ENCODE measurements at places on chromosomes 6 and 20. TPM values are rescaled to one million over a fixed set of nuclear protein-coding genes. Genes with fewer than 3 reads are reported as not detected.

NOTCH4 gene
- total RNA-seq = 2.5 TPM

DNA sequence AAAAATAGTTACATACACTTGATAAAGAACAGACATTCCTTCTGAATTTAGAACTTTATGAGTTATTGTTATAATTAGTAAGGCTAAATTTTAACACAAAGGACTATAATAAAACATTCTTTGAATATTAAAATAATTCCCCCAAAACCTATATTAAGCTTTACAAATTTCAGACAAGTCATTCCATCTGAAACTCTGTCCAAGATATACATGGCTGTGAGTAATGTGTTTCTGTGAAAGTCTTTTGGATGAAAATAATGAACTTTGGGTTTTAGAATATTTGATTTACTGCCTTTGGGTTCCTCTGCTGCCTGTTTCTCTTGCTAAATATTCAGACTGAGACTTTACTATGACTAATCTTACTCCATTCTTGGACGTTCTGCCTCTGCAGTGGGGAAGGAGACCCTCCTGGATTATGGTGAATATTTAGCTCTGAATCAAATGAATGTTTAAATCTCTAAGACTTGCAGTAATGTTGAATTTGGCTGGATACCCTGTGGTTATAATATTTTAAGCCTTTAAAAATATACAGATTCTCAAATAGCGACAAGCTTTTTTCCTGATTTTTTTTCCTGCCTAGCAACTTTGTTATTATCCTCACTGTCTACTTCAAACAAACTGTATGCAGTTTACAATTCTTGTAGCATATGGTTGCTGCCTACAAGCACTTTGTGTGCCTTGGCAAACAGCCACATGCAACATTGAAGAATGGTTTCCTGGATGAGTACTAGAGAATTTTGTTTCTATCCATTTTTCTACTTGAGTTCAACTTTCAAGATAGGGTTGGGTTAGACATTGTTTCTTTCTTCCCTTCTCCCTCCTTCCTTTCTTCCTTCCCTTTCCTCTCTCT lies 51.4 kb downstream of the TXLNB start:
- H3K36me3 ChIP-seq = no peaks in the 10 kb centered on the region
- no peak overlapping the region for H3K4me3 ChIP-seq
- no peaks in the 10 kb centered on the region for H3K4me1 ChIP-seq
- DNase-seq = no peak
- no peak overlapping the region for H3K27ac ChIP-seq

DNA sequence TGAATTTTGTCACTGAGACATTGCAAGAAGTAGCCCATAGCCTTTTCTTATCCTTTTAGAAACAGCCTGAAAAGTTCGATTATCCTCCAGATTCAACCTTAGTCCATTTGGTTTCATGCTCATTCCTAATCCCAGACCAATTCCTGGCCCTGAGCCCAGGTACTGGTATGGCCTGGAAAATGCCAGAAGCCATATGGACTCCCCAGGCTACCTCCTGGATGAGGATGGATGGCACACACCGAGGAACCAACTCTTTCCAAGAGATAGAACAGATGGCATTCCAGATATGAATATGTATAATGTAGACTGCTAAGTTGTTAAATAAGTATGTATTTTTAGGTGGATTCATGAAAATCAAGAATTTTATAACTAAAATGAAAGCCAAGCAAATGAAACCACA lies 51.6 kb upstream of the SNAP25 start:
- no peak for DNase-seq
- no peaks in the 10 kb centered on the region for H3K4me1 ChIP-seq
- no peak overlapping the region for H3K27ac ChIP-seq
- no peak overlapping the region for H3K4me3 ChIP-seq
- H3K27me3 ChIP-seq = peaks cover 12% of the 10 kb centered on the region
- no peaks in the 10 kb centered on the region for H3K36me3 ChIP-seq

- H3K36me3 ChIP-seq = no peaks in the 10 kb centered on the region
- H3K27me3 ChIP-seq = no peaks in the 10 kb centered on the region
- no peak for DNase-seq
- H3K4me1 ChIP-seq = no peaks in the 10 kb centered on the region
- H3K4me3 ChIP-seq = no peak overlapping the region
These were observed 33.8 kb upstream of the CTAGE9 start for GRCh38 chr6:131744432-131745287.

GRCh38 chr6:154653853-154654252 lies 79.4 kb upstream of the SCAF8 start:
- no peak for DNase-seq
- no peaks in the 10 kb centered on the region for H3K27me3 ChIP-seq
- no peak overlapping the region for H3K4me3 ChIP-seq
- H3K27ac ChIP-seq = no peak overlapping the region

GRCh38 chr6:5537967-5538366 lies 276.7 kb downstream of the FARS2 start:
- no peaks in the 10 kb centered on the region for H3K27me3 ChIP-seq
- no peaks in the 10 kb centered on the region for H3K4me1 ChIP-seq
- H3K36me3 ChIP-seq = no peaks in the 10 kb centered on the region
- no peak for DNase-seq
- H3K27ac ChIP-seq = no peak overlapping the region
- H3K4me3 ChIP-seq = no peak overlapping the region

- H3K27ac ChIP-seq = no peak overlapping the region
- DNase-seq = no peak
- H3K4me1 ChIP-seq = peaks cover 69% of the 10 kb centered on the region
- no peaks in the 10 kb centered on the region for H3K27me3 ChIP-seq
These were observed 61.5 kb downstream of the RREB1 start for GRCh38 chr6:7169296-7169721.

TNXB gene
- 2.1 TPM for total RNA-seq

ZBTB2 gene
- total RNA-seq = 22.1 TPM

DNA sequence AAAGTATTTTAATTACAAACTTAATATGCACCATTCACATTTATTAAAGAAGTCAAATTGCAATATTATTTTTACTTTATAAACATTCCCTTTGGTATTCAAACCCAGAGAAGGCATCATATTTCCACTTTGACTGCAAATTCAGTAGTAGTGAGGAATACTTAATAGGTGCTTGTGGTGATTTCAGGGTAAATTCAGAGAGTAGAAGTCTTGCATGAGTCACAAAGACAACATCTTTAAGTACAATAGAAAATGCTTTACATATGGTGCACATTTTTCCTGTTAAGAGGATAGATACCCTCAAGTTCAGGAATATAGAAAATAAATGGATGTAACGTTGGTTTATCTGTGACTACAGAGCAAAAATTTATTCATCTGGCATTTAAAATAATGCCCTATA lies 390.2 kb downstream of the TENT5A start:
- no peaks in the 10 kb centered on the region for H3K4me1 ChIP-seq
- no peaks in the 10 kb centered on the region for H3K27me3 ChIP-seq
- DNase-seq = no peak
- H3K4me3 ChIP-seq = no peak overlapping the region

GRCh38 chr6:146904596-146904995 lies 299.6 kb upstream of the STXBP5 start:
- DNase-seq = no peak
- no peak overlapping the region for H3K4me3 ChIP-seq
- no peaks in the 10 kb centered on the region for H3K36me3 ChIP-seq
- no peak overlapping the region for H3K27ac ChIP-seq
- no peaks in the 10 kb centered on the region for H3K27me3 ChIP-seq

DNA sequence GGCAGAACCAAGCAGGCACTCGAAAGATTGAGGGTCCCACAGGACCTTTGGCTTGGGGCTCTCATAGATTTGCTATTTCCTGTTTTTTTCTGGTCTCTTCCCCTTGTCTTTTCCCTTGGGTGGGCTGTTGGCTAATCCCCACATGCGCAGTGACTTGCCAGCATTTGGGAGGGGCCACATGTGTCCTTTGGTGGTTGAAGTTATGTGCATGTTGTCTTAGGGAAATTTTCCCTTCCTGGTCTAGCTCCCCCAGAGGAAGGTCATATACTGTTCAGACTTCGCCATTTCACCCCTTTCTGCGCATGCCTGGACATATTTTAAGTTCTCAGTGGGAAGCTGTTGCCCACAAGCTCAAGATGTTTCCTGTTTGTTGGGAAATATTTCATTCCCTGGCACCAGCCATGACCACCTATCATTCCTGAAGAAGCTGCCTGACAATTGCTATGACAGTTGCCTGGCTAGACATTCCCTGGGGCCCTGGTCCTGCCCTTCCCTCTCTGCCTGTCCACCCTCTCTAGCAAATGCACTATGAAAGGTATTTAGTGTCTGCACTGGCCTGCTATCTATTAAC lies 156.2 kb upstream of the THBS2 start:
- no peak for DNase-seq
- no peak overlapping the region for H3K27ac ChIP-seq
- H3K4me3 ChIP-seq = no peak overlapping the region

GTSF1L gene
- total RNA-seq = 0.14 TPM

DNA sequence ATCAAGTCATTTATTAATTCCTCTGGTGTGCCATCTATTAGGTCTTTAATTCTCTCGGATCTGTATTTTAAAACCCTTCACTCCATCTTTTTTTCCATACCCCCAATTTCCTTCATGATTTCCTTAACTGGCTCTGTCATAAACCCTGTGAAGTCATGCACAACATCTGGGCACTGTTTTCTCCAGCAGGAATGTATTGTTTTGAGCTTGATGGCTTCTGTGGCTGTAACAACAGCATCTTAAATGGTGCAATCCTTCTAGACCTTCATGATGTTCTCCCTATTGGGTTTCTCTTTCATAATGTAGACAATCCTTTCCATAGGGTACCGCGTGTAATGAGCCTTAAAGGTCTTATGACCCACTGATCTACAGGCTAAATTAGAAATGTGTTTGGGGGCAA lies 29.0 kb downstream of the CDK19 start:
- H3K4me3 ChIP-seq = no peak overlapping the region
- H3K36me3 ChIP-seq = no peaks in the 10 kb centered on the region

GRCh38 chr6:12032783-12033573 lies 20.9 kb downstream of the HIVEP1 start:
- H3K36me3 ChIP-seq = no peaks in the 10 kb centered on the region
- no peak for DNase-seq
- H3K27ac ChIP-seq = no peak overlapping the region

- H3K36me3 ChIP-seq = no peaks in the 10 kb centered on the region
- no peak overlapping the region for H3K4me3 ChIP-seq
- no peak overlapping the region for H3K27ac ChIP-seq
- no peaks in the 10 kb centered on the region for H3K4me1 ChIP-seq
- peak; percentile 4 for DNase-seq
These were observed 35.6 kb downstream of the ADGRF4 start for GRCh38 chr6:47733879-47734558.

RBM24 gene
- total RNA-seq = 0.99 TPM

KIF6 gene
- total RNA-seq = 0.24 TPM

DNA sequence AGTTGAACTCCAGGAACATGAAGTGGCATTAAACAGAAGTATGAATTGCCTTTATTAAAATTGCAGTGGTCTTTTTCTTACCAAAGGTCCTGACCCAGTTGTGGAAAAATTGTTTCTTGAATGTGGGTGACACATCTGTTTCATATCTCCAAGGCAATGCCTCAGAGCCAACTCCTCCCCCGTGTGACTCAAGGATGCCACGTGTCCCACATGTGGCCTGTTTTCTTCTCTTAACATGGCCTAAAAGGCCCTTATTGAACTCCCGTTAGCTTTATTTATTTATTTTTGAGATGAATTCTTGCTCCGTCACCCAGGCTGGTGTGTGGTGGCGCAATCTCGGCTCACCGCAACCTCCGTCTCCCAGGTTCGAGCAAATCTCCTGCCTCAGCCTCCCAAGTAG lies 128.4 kb upstream of the ESR1 start:
- H3K4me1 ChIP-seq = peaks cover 15% of the 10 kb centered on the region
- H3K27me3 ChIP-seq = no peaks in the 10 kb centered on the region
- no peaks in the 10 kb centered on the region for H3K36me3 ChIP-seq

DNA sequence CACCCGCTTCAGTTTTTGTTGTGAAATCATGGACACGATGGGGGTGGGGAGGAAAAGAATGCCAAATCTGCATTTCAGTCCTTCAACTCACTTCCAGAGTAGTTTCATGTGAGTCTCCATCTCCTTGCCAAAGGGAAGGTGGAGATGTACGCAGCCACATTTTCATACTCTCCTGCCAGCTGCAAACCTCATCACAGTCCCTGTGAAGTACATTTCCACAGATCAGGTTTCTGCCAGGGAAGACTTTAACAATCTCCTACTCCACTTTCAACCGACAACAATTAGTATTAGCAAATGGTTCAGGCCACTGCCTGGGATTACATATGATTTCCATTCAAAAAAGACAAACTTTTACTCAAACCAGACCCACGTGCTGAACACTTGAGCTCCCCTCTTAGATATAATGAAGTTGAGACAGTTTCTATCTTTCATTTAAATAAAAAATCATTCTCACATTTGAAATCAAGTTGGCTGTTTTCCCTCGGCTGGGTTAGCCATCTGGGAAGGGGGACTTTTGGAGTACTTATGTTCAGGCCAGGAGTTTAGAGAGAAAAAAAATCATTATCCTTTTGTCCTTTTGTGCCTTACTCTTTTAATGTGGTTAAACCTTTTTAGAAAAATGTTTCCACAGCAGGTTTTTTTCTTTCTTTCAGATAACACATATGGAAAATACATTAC lies 51.0 kb upstream of the CEP162 start:
- H3K4me3 ChIP-seq = no peak overlapping the region
- H3K27me3 ChIP-seq = no peaks in the 10 kb centered on the region
- H3K27ac ChIP-seq = no peak overlapping the region
- no peaks in the 10 kb centered on the region for H3K36me3 ChIP-seq
- no peaks in the 10 kb centered on the region for H3K4me1 ChIP-seq

GRCh38 chr20:35598476-35598875 lies 17.2 kb upstream of the SPAG4 start:
- no peaks in the 10 kb centered on the region for H3K36me3 ChIP-seq
- H3K4me3 ChIP-seq = no peak overlapping the region
- peaks cover 36% of the 10 kb centered on the region for H3K27me3 ChIP-seq
- DNase-seq = no peak

TNFRSF6B gene
- total RNA-seq = 13.5 TPM

- no peaks in the 10 kb centered on the region for H3K27me3 ChIP-seq
- no peak overlapping the region for H3K4me3 ChIP-seq
- H3K27ac ChIP-seq = no peak overlapping the region
- peak; percentile 18 for DNase-seq
- no peaks in the 10 kb centered on the region for H3K4me1 ChIP-seq
These were observed 24.5 kb downstream of the TSPYL4 start for GRCh38 chr6:116229287-116229913.

TTI1 gene
- 15.4 TPM for total RNA-seq

- DNase-seq = no peak
- H3K27me3 ChIP-seq = no peaks in the 10 kb centered on the region
- H3K4me3 ChIP-seq = no peak overlapping the region
- H3K27ac ChIP-seq = no peak overlapping the region
- no peaks in the 10 kb centered on the region for H3K4me1 ChIP-seq
These were observed 115.1 kb upstream of the SPTLC3 start for GRCh38 chr20:12893653-12894052.

SLC17A3 gene
- 0.14 TPM for total RNA-seq

- no peak for DNase-seq
- H3K27me3 ChIP-seq = no peaks in the 10 kb centered on the region
- no peak overlapping the region for H3K27ac ChIP-seq
- no peaks in the 10 kb centered on the region for H3K4me1 ChIP-seq
- no peak overlapping the region for H3K4me3 ChIP-seq
These were observed 87.2 kb downstream of the PDE7B start for GRCh38 chr6:135938576-135939207.

GRCh38 chr6:6841571-6841970 lies 253.1 kb downstream of the LY86 start:
- H3K27me3 ChIP-seq = no peaks in the 10 kb centered on the region
- H3K4me3 ChIP-seq = no peak overlapping the region
- H3K4me1 ChIP-seq = no peaks in the 10 kb centered on the region
- no peak for DNase-seq
- H3K27ac ChIP-seq = no peak overlapping the region

AKAP12 gene
- 14.4 TPM for total RNA-seq
